Stimulated activated CD8-positive, alpha-beta memory T cell treated with anti-CD3 and anti-CD28 coated beads, Interleukin-2, amount 100 ng/mL, for 1 hour (primary cell): ENCODE measurements at places on chromosomes 2 and 18.

- DNase-seq = no peak
Measured at GRCh38 chr2:120883607-120884440, 148.2 kb downstream of the GLI2 start.

GRCh38 chr2:218961651-218962570 lies 2.4 kb downstream of the CDK5R2 start:
- DNase-seq = no peak

DNA sequence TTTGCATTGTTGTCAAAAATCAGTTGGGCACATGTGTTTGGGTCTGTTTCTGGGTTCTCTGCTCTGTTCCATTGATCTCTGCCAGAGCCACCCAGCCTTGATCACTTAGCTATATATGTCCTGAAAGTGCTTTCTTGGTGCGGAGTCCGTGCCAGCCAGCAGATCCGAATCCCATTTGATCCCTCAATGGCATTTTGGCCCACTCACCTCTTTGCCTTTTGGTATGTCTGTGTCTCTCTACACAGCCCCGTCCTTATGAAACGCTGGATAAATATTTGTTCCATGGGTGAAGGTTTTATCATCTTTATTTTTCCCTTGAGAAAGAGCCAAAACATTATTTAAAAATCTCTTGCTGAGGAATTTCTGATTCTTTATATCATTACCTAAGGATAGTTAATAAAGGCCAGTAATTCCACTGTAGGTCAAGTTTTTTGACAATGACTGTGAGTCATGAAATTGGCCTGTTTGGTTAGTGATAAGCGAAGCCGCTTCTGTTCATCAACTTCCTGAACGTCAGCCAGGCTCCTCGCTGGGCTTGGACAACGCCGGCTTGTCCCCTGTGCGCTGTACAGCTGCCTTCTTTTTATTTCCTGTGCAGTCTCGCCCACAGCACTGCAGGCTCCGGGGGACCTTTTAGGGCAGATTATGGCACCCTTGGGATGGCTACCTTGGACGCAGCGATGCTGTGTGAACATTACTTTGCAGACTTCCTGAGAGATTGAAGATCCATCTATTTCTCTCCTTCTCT lies 24.9 kb downstream of the MTCL1 start:
- DNase-seq = no peak

- no peak for DNase-seq
Measured at GRCh38 chr18:62539284-62540165, 16.7 kb downstream of the ZCCHC2 start.

DNA sequence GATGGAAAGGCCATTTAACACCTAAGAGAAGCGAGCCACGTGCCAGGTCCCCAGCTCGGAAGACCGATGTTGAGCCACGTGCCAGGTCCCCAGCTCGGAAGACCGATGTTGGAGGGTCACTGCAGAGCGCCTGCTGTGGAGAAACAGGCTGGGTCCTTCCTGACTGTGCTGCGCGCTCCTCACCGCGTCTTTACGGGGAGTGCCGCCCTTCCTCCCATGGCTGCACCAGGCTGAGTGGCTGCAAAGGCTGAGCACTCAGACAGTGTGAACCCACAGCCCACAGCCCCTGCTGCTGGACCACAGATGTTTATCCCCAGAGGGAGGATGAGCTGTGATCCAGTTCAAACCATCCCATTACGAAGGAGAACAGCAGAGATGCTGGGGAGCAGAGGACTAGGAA lies 55.7 kb downstream of the RTP5 start:
- no peak for DNase-seq

GRCh38 chr2:232276084-232276732 lies 102.3 kb upstream of the ALPP start:
- DNase-seq = no peak

DNA sequence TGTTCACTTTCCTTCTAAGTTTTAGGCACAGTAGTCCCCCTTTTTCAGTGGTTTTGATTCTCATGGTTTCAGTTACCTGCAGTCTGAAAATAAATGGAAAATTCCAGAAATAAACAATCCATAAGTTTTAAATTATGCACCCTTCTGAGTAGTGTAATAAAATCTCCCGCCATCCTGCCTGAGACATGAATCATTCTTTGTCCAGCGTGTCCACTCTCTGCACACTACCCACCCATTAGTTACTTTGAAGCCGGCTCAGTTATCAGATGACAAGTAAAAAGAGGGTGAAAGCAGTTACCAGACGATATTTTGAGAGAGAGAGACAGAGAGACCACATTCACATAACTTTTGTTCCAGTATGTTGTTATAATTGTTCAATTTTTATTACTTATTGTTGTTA lies 400.5 kb downstream of the TMX3 start:
- DNase-seq = no peak

- DNase-seq = no peak
Measured at GRCh38 chr18:23133860-23134779, 1.2 kb upstream of the CABLES1 start.

GRCh38 chr2:154189953-154190352 lies 318.2 kb downstream of the GALNT13 start:
- DNase-seq = no peak

DNA sequence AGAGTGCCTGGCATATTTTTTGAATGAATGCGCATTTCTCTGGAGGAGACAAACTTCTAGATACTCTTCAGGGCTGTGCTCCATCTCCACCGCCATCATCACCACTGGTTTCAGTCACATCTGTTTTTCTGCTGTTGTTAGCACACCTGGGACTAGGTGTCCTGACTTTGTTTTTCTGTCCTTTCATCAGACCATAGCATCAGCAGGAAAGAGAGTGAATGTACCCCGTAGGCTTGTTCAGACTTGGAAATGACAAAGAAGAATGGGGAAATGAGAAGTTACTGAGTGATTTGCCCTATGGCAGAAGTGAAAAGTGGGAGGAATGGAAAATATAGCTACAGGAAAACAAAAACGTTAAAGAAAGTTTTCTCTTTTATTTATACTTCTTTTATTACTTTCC lies 965.2 kb upstream of the FANCL start:
- no peak for DNase-seq

- no peak for DNase-seq
Measured at GRCh38 chr18:50633992-50634391, 74.1 kb downstream of the MAPK4 start.

DNA sequence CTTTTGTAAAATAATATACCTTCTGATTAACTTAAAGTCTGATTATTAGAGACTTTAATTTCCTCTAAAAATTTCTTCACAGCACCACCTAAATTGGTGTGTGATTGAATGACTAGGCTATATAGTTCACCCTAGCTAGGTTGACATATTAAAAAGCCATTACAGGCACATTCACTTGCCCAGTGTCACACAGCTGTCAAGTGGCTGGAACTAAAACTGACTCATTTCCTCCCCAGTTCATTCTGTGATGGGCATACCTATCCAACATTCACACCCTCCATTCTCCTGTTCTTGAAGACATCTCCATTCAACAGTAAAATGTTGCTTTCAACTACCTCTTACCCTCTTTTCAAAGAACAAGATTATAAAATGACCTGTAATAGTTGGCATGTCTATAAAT lies 334.5 kb downstream of the ARHGAP15 start:
- DNase-seq = no peak

- no peak for DNase-seq
Measured at GRCh38 chr2:236550290-236550689, 19.3 kb upstream of the ACKR3 start.

DNA sequence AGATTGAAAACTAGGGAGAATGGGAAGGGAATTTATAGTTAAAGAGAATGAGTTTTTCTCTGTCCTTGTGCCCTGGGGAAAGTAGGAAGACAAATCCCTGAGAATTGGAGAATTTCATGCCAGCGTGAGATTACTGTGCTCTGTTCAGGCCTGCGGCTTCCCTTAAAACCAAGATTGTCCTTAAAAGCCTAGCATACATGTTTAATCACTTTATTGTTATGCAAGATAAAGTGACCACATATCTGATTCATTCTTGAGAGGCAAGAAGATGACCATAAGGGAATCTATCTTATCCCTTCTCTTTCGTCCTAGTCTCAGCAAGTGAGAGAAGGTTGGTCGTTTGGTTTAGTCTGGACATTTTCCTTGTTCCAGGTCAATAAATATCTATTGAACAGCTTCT lies 75.9 kb downstream of the ADCYAP1 start:
- DNase-seq = no peak

GRCh38 chr18:59143441-59143840 lies 3.8 kb downstream of the SEC11C start:
- no peak for DNase-seq

DNA sequence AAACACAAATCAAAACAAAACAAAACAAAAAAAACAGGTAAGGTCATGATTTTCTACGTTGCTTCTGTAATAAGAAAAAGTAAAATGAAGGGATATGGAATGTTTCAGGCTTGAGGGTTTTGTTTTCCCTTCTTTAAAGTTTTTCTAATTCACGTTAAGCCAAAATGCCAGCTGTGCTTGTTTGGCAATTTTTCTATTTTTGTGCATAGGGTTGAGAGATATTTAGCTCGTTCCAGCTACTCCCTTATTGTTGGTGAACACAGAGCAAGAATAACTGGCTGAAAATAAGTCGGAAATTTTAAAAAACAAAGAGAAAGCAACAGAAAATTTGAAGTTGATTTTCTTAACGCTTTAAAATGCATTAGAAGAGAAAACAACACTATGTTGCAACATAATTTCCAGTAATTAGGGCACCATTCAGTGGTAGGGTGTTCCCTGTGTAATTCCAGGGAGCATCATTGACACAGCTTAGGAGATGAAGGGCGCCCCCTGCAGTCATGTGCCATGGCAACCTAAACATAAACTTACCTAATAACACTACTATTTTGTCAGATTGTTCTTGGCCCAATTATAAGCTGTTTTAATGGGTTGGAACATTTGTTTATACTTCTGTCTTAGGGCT lies 99.5 kb downstream of the DTNA start:
- no peak for DNase-seq

- no peak for DNase-seq
Measured at GRCh38 chr2:105864262-105864661, 119.5 kb downstream of the NCK2 start.
